ENCODE measurements at places on chromosomes 11 and 22.
A peak's percentile ranks its signal among the peaks of the same experiment; 100 is the strongest.

DNA sequence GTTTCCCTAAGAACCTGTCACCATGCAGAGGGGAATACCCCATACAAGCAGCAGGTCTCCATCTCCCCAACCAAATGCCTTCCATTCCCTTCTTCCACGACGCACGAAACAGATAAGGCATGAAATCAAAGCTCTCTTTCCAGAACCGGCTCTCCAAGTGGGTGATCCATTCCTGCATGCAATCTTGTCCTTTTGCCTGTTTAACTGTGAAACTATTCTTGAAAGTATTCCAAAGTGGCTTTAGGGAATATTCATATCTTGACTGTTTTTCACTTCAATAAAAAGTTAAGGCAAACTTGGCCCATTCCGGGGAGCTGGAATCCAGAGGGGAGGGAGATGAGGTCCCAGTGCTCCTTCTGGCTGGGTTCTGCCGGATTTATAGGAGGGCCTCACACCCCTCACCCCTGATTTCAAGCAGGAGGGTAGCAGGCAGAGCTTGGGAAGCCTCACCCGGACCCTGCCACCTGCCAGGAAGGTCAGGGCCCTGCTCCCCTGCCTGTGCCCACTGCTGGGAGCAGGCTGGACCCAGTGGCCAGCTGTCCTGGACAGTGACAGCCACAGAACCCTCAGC is 60.9 kb downstream of the SCGB1A1 start:
- peak; percentile 28 for DNase-seq

DNA sequence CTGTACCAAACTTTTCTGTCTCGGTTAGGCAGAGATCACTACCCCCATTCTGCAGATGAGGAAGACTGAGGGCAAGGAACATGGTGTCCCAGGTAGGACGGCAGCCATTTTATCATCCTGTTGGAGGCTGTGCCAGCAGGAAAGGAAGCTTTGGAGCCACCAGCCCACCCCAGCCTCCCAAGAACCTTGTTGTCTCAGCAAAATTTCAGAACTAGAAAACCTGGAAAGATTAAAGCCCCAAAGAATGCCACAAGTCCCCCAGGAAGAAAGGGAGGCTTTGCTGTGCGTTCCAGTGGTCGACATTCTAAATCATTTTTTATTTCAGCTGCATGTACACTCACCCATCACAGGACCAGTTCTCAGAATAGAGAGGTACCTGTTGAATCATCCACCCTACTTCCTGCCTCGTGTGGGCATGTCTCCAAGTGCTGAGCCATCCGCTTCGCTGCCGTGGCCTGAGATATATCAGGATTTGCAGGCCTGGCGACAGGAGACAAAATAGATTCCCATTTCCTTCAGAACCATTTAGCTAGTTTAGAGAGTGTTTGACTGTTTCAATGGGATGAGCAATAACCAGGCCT is 13.0 kb upstream of the EIF3D start:
- no peak for DNase-seq

DNA sequence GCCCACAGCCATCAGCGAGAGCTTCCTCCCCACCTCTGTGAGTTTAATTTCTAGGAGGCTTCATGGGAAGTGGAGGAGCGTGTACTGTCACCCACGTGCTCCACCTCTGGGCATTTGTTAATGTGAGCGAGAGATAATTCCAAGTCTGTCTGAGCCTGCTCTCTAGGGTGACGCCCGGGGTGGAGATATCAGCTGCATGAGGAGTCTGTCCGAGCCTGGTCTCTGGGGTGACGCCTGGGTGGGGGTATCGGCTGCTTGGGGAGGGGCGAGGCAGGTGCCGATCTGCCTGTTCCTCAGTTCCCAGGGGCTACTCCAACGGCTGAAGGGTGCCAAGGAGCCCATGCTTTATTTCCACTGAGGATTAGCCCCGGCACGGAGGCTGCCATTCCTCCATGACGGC is 735.0 kb downstream of the BRD1 start:
- no peak for DNase-seq

DNA sequence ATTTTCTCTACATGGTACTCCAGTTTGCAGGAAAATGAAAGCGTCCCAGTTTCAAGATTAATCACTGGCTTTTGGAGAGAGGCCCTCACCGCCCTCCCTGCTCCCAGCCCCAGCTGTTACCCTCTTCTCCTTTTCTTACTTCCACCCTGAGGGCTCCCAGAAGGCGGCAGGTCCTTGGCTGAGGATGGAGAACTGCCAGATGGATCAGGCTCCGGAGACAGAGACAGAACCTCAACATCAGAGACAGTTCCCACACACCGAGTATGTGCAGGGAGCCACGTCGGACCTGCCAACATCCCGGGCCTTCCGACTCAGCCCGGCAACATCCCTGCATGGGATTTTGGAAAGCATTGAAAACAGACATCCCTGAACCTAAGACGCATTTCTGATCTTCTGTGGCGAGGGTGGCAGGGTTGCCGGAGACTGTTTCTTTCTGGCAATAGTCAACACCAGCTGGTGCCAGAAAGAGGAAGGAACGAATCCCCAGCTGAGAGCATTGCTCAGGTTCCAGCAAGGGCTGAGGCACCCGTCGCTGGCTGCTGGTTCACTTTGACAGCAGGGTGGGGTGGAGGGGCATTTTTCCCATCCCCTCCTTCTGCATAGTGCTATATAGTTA is 467.1 kb downstream of the MIAT start:
- DNase-seq = peak; percentile 75

DNA sequence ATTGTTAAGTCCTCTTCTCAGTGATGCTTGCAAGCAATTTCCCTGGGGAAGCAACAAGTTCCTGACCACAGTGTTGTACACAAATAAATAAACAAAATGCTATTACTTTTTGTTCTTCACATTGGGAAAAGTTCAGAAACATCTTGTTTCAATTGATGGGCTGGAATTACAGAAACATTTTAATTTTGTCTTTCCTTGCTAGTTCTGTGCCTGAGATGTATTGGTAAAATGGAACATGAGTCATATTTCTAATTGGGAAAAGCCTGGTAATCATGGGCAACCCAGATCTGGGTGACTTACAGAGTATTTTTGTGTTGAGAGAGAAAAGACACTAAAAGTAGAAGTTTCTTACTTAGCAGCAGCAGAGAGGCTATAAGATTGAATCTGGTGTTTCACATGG is 576 bp upstream of the BLID start:
- DNase-seq = no peak

DNA sequence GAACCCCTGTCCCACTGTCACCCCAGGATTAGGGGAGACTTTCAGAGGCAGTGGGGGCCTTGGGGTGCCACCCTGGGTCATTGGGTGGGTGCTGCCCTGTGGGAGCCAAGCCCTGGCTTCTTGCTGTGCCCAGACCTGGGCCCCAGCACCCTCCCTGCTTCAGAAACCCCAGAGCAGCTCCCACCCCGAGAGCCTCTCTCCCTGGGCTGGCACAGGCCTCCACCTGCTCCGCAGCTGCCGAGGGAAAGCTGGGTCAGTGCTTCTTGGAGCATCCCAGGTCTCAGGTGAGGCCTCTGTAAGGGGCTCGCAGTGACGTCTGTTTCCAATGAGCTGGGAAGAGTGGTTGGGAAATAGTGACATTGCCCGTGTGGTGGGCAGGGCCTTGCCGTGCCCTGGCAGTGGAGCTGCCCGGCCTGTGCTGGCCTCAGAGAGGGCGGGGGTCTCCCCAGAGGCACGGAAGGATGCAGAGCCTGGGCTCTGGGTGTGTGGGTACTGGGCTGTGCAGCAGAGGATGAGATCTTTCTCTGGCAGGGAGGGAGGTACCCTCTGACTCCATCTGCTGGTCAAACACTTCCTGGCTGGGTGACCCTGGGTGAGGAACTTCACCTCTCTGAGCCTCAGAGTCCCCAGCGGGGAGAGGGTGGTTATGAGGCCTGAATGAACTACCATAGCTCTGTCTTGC is 23.0 kb downstream of the C22orf23 start:
- no peak for DNase-seq

- peak; percentile 77 for DNase-seq
Observed at GRCh38 chr11:120667281-120667680, 155.7 kb downstream of the GRIK4 start.

DNA sequence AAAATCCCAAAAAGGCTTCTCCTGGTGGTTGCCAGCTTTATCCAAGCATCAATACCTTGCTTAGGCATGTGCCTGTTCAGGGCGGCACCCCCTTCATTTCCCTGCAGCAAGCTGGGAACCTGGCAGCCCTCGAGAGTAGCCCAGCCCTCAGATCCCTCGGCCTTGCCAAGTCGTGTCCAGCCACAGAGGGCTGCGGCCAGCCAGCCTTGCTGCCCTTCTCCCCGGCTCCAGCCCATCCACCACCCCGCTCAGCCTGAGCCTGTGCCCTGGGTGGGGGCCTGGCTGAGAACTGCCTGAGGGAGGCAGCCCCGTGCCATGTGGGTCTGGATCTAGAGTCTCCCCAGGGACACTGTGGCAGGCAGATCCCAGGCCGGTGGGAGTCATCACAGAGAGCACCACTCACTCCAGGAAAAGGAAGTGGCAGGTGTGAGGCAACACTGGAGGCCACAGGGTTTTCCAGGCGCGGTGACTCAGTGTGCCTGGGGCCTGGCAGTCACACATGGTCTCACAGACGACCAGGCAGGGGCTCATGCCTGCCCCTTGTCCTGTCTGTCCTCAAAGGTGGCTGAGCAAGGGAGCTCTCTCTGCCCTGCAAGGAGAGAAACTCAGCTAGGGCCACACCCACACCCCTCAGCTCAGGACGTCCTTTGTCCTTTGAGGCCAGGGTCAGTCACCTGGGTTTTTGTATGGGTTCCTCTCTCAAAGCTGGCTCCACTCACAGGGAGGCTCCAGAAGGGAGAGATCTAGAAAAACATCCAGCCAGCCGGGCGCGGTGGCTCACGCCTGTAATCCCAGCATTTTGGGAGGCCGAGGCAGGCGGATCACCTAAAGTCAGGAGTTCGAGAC is 12.2 kb upstream of the CDC42BPG start:
- peak; percentile 85 for DNase-seq

GRCh38 chr11:63866211-63866610 is 27.3 kb downstream of the MARK2 start:
- peak; percentile 68 for DNase-seq
